ENCODE measurements at places on chromosomes 13 and 19.

DNA sequence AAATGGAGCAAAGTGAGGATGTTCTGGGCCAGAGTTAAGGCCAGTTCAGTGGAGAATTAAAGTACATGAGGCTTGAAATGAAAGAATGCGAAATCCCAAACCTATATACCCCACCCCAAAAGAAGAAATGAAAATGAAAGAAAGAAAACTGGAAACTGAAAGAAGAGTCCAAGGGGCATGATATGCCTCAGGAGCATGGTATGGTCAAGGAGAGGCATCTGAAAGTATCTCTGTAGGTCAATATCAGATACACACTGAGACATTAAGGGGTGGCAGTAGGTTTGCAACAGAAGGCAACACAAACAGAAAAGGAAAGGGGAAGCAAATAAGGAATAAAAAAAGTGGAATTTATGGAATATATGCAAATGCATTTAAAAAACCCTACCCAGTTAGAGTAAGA is 166.5 kb downstream of the COG6 start:
- no peak for DNase-seq

GRCh38 chr19:2240881-2241760 is 4.5 kb downstream of the SF3A2 start:
- DNase-seq: no peak

- no peak for DNase-seq
These were observed 7.2 kb downstream of the ZNF296 start for GRCh38 chr19:45069056-45069455.

DNA sequence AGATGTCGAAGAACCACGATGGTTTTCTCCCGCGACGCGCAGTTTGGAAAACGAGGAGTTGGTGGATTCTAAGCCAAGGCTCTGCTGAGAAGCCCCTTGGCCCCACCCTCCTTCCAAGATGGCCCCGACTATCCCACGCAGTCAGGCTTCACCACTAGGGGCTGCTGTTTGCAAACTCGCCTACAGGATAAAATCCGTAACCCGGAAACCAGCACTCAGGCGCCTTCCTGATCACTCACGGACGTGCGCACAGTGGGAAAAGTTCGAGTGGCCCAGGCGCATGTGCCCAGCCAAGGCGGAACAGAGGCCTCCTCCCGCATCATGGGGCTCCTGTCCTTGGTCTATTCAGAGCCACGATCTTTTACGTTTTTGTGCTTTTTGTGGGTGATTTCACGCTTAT is 19.2 kb upstream of the UQCR11 start:
- DNase-seq: no peak

DNA sequence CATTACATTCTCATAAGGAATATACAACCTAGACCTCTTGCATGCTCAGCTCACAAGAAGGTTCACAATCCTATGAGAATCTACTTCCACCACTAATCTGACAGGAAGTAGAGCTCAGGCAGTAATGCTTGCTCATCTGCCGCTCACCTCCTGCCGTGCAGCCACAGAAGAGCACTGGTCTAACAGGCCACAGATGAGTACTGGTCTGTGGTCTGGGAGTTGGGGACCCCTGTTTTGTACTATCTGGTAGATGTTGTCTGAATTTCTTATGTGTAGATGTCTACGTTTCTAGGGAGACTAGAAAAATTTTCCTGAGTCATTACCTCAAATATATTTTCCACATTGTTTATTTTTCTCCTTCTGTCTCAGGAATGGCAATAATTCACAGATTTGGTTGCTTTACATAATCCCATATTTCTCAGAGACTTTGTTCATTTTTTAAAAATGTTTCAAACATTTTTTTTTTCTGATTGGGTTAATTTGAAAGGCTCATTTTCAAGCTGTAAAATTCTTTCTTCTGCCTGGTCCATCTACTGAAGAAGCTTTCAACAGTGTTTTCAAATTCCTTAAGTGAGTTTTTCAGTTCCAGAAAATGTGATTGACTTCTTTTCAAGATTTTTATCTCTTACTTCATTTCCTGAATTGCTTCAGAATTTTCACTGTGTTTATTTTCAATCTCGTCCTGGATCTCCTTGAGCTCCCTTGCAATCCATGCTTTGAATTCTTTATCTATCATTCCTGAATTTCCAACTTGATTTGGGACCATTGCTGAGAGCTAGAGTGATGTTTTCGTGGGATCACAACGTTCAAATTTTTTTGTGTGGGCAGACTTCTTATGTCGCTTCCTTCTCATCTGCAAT is 1322.2 kb downstream of the PCDH9 start:
- DNase-seq: no peak

GRCh38 chr13:111424134-111424533 is 103.7 kb downstream of the TEX29 start:
- DNase-seq: no peak

GRCh38 chr19:34096020-34096915 is 76.0 kb upstream of the LSM14A start:
- DNase-seq: no peak

GRCh38 chr13:91154558-91155353 is 192.7 kb upstream of the MIR17HG start:
- DNase-seq: no peak

DNA sequence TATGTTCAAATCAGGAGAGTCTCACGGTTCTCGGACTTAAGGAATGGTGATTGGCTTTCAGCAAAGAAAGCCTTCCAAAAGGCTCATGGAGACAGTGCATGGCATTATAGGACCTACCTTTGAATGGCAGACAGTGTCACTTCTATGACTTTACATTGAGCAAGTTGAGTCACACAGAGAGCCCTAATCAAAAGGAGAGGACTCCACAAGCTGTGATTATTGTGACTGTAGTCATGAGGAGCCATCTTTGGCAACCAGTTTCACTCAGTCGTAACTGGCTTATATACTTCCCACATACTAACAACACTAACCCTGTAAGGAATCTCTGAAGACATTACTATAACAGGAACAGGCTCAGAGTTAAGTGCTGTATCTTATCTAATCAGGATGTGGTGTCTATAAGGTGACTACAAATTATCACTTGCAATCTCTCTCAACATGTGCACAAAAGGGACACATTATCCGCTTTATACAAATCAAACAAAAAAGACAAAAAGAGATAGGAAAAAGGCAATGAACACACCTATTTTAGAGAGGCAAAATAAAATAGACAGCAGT is 6.1 kb downstream of the LGALS14 start:
- no peak for DNase-seq

- DNase-seq: peak; percentile 98
These were observed at the start of gene PPP1R15A for GRCh38 chr19:48872182-48872883. TSS of gene PPP1R15A (plus strand) at chr19:48872421. CDS start at chr19:48873234, 813 bp downstream.

DNA sequence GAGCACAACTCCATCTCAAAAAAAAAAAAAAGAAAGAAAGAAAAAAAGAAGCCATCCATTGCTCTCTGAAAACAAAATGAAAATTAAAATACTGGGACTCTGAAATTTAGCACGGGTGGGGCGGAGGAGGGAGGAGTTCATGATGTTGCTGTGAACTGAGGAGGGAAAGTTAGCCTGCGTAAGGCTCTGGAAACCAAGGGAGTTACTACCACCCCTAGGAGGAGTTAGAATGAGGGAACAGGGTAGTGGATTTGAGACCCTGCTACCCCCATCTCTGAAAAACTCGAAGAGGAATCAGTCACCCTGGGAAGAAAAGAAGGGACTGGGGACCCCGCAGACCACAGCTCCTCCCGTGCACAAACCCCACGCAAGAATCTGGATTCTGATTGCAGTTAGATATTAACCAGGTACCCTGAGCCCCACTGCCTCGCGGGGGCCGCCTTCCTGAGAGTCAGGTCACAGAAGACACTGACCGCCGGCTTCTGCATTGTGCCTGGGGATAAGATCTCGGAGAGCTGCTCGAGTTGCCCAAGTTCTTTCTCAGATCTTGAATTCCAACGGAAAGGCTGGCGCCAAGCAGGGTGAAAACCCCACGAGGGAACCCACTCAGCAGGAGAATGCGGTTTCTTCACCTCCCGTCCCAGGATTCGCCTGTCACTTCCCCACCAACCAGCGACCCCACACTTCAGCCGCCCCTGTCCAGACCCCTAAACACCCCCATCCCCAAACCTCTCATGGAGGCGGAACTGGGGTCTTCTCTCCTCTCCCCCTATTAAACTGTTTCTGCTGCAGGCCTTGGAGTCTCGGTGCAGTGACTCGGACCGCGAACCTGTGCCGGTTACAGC is 870 bp downstream of the ZNF442 start:
- DNase-seq: no peak

DNA sequence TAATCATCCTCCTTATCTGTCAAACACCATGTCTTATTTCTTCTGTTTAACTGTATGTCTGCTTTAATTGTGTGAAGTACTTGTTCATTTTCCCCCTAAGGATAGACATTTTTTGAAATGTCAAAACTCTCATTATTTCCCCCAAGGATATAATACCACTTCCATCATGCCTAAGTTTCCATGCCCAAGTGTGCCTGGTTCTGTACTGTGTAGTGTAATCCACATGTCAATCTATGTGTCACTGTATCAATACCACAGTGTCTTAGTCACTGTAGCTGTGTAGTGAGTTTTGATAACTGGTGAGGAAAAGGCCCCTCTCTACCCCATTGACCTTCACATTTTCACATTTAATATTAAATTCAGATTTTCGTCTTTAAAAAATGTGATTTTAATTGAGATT is 1265.5 kb downstream of the PCDH9 start:
- no peak for DNase-seq

DNA sequence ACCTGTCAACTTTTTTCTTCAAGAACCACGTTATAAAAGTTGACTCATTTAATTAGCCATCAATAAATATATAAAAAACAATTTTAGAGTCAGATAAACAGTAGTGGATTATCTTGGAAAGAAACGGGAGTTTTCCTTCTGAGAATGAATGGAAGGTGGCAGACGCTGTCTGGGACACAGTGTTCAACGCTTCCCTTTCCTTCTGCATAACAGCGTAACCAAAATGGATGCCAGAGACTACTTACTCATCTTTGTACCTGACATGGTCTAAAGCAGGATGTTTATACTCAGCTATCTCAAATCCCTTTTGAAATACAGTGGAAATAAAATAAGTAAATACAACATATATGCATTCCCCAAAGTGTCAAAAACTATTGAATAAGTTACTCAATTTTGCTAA is 195.2 kb downstream of the LHFPL6 start:
- DNase-seq: no peak

DNA sequence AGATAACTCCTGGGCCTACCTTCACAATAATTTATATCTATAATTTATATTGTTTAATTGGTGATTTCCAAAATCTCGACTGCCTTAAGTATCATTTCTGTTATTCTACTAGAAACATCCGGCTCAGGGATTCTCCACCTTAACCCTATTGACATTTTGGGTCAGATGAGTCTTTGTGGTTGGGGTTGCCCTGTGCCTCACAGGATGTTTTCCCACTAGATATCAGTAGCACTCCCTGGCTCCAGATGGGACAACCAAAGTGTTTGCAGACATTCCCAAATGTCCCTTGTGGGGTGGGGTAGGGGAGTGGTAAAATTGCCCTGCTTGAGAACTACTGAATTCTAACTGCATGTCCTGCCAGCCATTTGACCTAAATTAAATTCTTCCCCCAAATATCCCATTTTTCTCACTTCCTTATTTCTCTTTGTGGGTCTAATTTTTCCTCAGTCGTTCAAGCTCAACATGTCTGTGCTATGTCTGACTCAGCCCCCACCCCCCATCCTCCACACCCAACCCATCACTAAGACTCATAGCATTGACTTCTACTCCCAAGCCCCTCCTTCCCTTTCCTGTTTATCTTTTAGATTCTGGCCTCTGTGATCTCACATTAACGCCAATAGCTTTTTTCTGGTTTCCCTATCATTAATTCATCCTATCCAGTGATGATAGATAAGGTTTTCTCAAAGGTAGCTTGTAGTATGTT is 545.1 kb downstream of the EFNB2 start:
- no peak for DNase-seq

DNA sequence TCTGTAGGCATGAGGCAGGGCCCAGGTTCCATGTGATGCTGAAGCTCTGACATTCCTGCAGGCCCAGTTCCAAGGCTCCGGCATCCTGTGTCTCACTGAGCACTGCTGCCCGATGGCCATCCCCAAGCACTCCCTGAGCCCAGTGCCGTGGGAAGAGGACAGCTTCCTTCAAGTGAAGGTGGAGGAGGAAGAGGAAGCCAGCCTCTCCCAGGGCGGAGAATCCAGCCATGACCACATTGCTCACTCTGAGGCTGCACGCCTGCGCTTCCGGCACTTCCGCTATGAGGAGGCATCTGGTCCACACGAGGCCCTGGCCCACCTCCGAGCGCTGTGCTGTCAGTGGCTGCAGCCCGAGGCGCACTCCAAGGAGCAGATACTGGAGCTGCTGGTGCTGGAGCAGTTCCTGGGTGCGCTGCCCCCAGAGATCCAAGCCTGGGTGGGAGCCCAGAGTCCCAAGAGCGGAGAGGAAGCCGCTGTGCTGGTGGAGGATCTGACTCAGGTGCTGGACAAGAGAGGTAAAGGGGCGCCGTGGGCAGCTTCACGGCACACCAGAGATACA is 8.0 kb downstream of the ZSCAN22 start:
- DNase-seq: no peak

- no peak for DNase-seq
These were observed 83.4 kb downstream of the GNG7 start for GRCh38 chr19:2619076-2619475.

DNA sequence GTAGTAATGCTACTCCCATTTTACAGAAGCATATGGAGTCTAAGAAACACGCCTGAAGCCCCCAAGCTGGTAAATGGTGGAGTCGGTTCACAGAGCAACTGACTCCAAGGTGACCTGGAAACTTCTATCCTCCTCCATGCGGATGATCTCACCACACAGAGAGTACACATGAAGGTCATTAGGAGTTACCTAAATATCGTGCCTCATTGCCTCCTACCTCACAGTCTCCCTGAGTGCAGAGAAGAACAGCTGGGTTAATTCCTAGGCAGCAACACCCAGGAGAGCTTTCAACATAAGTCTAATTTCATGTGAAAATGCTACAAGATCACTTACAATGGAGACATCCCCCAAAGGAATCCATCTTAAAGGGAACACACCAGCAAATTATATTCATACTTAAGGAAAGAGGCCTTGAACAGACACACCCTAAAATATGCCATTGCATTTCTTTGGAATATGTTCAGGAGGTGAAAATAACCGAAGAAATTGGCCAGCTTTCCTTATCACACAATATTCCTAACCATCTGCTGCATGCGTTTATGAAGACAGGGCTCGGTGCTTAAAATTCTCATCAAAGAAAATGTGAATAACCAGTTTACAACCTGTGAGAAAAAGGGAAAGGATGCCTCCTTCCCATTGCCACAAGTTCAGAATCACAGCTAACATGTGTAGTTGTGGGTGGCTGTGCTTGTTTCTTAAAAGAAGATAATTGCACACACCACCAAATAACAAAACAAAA is 203.6 kb upstream of the NBEA start:
- no peak for DNase-seq

- DNase-seq: no peak
These were observed 338.4 kb downstream of the PCDH17 start for GRCh38 chr13:57969951-57970350.

DNA sequence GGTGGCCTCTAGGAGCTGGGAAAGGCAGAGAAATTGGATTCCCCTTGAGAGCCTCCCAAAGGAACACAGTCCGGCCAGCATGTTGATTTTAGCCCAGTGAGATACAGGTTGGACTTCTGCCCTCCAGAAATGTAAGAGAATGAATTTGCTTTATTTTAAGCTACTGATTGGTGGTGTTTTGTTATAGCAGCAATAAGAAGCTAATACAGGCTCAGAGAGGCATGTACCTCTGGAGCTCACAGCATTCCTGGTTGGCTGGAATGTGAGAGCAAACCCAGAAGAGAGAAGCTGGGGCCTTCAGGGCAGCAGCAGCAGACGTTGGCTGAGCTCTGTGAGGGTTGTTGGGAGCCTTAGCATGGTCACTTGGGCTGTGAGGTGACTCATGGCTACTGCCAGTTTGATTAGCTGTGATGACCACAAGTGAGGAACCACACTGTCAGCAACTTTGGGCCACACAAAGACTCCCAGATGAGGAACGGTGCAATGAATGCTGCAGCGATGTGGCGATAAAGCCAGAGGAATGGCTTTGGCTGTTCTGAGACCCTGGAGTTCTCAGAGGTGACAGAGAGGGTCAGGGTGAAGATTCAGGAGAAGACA is 80.1 kb downstream of the CYSLTR2 start:
- DNase-seq: no peak
